Dermis microvascular lymphatic vessel endothelial cell (primary cell): ENCODE measurements at places on chromosomes 2 and 18. TPM values are rescaled to one million over a fixed set of nuclear protein-coding genes. Genes with fewer than 3 reads are reported as not detected.

Gene ADAM23
- total RNA-seq: 0.77 and 1.0 TPM in 2 replicates

DNA sequence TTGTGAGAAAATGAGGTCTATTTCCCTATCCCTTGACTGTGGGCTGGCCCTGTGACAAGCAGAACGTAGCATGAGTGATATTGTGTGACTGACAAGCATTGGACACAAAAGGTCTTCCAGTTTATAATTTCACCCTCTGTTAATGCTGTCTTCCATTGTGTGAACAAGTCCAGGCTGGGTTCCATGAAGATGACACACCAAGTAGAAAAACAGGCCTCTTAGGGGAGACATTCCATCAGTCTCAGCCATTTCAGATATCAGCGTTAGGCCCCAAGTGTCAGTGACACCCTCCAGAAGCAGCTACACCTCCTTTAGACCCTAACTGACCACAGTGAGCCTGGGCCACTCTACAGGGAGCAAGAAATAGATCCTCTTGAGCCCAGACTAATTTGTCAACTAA, 511.3 kb downstream of the FBXO15 start:
- DNase-seq: no peak

Gene HOXD8
- total RNA-seq: 17.2 and 20.9 TPM in 2 replicates

Gene STON1
- total RNA-seq: 1.8 and 2.1 TPM in 2 replicates

GRCh38 chr2:206784559-206785353, 19.4 kb downstream of the FASTKD2 start:
- no peak for DNase-seq

- no peak for DNase-seq
Measured at GRCh38 chr2:66771359-66771976, 336.5 kb downstream of the MEIS1 start.

DNA sequence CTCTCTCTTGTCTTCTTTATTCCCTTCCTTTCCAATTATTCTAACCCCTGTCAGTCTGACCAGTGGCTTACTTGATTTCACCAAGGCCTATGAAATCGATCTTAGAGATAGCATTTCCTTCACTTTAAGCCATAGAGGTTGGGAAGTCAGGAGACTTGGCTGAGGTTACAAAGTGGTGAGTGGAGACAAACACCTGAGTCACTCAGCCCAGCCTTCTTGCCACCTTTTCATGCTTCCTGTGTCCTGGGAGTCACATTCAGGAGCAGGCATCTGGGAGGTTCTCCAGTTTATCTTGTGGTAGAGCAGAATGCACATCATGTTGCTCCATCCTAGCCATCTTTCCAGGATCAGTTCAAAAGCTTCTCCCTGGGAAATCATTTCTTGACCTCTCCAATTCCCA, 59.1 kb downstream of the VSNL1 start:
- no peak for DNase-seq

Gene C2orf78
- total RNA-seq: not detected in 2 replicates

Gene FBXO11
- total RNA-seq: 69.2 and 94.4 TPM in 2 replicates

Gene GPATCH11
- total RNA-seq: 4.9 TPM in 2 replicates

DNA sequence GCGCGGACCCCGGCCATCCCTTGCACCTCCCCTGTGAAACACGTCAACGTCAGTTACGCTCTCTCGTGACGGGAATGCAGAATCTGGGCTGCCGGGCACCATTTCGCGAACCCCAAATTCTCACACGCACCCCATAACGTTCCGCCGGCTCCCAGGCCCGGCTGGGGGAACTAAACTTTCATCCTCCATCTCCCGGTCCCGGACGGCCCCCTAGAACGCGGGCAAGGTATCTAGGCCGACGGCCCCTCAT, 544 bp downstream of the DNAJC27 start:
- DNase-seq: peak; percentile 48

Gene WBP1
- total RNA-seq: 35.3 and 49.9 TPM in 2 replicates

Gene DES
- total RNA-seq: not detected in 2 replicates

Gene RAX
- not detected in 2 replicates for total RNA-seq

- peak; percentile 97 for DNase-seq
Measured at GRCh38 chr2:187302586-187302985, 145.5 kb downstream of the CALCRL start.

Gene FIGN
- total RNA-seq: under 0.01 TPM in 2 replicates

DNA sequence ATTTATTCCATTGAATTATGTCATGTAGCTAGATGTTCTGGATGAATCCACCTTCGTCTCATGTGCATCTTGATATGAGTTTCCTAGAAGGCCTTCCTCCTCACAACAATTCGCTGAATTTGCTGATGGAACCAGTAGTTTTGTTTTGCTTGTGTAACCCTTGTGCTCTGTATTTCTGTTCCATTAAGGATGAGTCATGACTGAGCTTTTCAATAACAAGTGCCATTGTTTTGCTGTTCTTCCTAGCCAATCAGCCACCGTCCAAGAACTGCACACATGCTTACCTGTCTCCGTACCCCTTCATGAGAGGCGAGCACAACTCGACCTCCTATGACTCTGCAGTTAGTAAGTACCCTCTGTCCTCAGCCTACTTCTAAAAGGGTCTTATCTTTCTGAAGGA, 2.3 kb downstream of the TMEM182 start:
- DNase-seq: peak; percentile 16

GRCh38 chr2:96111257-96111640, 5.1 kb downstream of the ADRA2B start:
- DNase-seq: no peak

DNA sequence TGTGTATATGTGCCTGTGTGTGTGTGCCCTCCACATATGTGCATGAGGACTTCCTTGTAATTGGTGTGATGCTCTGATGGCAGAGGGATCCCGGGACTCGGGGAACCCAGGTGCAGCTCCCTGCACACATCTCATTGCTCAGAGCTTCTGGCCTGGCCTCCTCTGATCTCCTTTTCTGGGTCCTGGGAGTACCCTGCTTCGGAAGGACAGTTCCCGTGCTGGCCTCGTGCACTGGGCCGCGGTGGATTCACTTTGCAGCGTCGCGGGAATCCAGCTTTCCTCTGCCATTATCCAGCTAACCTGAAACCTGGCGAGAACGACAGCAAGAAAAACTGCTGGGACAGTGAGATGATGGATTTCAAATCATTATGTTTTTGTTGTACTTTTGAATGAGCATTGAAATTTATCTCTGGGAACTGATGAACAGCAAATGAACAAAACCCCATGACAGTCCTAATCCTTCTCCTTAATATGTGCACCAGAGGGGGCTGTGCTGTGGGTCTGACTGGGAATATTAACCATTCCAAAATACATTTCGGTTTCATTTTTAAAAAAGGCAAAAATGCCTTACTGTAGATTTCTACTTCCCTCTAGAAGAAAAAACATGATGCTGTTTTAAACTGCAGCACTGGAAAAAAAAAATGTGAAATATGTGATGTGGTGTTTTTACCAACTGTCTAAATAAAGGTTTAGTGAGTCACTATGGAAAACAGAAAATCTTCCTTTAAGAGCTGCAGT, 78.2 kb downstream of the PTGR3 start:
- no peak for DNase-seq

GRCh38 chr18:11736656-11737055, 47.6 kb downstream of the GNAL start:
- DNase-seq: no peak

- no peak for DNase-seq
Measured at GRCh38 chr18:48645427-48646002, 106.7 kb downstream of the CTIF start.

DNA sequence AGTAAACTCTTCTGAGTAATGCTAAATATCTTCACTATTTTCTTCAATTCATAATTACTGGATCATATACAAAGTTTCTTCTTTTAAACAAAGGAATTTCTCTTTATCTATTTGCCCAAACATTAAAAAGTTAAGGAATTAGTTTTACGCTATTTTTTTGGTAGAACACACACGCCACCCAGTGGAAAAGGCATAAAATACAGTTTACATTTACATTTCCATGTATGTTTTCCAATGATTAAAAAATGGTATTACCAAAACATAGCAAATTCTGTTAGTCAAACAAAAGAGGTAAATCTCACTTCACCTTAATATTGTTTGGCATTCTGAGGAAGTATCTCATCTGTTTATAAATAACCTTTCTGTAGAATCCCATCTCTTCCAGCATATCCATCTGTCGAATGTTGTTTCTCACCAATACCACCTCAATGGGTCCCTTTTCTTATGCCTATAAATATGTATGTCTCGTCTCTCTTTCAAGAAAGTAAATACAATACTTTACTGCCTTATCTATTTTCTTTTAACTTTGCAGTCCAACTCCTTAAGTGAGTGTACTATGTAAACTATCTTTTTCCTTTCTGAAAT, 7.2 kb downstream of the BOLL start:
- peak; percentile 47 for DNase-seq

Gene PUM2
- total RNA-seq: 33.6 and 58.5 TPM in 2 replicates

GRCh38 chr2:178229927-178230326, 35.6 kb downstream of the OSBPL6 start:
- DNase-seq: no peak

Gene GALNT5
- not detected in 2 replicates for total RNA-seq

DNA sequence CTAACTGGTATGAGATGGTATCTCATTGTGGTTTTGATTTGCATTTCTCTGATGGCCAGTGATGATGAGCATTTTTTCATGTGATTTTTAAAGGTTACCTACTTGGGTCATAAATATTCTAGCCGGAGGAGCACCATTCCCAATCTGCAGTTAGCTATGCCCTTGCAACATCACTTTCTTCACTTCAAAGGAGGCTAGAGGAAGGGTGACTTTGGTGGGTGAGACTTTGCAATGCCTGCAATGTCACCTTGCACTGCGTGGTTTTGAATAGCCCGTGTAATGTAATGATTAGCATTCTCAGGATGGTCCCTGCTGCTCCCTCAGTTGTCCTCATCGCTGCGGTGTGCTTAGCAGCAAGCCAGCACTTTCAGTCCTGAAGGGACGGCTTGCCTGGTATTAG, 56.1 kb upstream of the CHRNA1 start:
- no peak for DNase-seq

GRCh38 chr18:47901624-47902362, 28.7 kb downstream of the SMAD2 start:
- no peak for DNase-seq

DNA sequence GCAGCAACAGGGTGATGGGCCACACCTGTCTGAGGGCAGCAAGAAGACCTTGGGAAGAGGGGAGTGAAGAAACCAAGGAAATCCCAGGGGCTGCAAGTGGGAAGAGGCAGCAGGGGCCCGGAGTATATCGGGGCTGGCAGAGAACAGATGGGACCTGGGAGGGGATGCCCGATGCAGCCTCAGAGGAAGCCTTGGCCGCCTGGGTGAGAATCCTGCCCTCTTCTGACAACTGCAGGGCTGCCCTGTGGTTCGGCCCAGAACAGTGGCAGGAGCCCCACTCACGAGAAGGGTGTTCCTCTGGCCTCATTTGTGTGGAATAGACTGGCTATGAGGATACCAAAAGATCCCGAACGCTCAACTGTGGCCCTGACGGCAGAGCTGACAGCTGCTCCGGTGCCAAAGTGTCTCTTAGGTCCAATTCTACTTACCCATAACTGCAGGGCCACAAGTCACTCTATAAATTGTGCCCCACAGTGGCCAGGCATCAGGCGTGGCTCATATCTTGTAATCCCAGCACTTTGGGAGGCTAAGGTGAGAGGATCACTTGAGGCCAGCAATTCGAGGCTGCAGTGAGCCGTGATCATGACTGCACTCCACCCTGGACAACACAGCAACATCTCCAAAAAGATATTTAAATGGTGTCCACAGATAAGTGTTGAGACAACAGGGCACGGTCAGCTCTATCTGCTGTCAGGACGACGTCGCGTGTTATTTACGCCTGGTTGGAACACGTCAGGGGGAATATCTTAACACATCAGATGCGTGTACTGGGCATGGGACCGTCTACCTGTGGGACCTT, 23.6 kb upstream of the ID2 start:
- DNase-seq: no peak

DNA sequence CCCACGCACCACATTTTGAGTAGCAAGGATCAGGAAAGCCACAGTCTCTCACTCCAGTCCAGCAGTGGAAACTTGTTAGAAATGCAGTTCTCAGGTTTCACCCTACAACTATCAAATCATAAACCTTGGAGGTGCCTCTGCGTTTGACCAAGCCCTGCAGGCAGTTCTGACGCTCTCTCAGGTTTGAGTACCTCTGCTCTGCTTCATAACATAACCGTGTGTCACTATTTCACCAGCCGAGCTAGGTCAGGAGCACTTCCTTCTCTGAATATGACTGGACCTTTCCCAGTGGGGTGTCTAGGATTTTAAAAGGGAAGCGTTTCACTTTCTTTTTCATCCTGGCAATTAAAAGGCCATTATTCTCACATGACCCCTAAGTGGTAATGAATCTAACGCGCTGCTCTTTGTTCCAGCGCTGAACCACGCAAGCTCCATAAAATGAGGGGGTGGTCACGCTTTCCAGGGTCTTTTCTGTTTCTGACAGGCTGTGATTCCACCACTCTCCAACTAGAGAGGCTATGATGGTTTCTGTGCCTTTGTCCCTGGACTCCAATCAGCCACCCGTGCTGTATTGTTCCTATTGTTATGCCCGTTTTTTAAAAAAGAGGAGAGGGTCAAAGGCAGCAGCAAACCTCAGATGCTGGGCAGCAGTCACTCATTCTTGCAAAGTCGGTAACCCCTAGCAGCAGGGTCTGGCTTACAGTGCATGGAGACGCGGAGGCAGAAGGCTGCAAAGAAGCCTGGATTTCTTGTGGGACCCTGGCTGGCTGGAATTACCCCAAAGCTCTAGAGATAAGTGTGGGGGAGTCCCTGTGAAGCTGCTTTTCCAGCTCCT, 75.2 kb upstream of the CTNNA2 start:
- no peak for DNase-seq

- no peak for DNase-seq
Measured at GRCh38 chr2:148207111-148207510, 186.2 kb downstream of the MBD5 start.

DNA sequence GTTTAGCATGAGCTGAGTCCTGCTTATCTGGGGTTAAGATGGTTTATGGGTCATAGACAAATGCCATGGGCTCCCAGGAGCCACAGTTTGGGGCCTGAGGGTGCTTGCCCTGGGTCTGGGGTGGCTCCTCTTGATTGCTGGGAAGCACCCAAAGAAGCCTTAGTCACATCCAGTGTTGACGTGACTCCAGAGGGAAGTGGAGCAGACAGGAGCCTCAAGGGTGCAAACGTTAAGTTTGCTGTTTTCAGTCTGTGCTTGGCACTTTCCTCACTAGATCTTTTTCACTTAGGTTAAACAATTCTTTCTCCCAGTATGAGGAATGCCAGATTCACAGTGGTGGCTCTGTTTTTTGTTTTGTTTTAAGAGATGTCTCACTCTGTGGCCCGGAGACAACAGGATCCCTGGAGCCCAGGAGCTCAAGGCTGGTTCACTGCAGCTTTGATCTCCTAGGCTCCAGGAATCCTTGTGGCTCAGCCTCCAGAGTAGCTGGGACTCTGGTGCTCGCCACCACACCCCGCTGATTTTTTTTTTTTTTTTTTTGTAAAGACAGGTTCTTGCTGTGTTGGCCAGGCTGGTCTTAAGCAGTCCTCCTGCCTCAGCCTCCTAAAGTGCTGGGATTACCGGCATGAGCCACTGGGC, 251.3 kb downstream of the FAM210A start:
- DNase-seq: no peak

DNA sequence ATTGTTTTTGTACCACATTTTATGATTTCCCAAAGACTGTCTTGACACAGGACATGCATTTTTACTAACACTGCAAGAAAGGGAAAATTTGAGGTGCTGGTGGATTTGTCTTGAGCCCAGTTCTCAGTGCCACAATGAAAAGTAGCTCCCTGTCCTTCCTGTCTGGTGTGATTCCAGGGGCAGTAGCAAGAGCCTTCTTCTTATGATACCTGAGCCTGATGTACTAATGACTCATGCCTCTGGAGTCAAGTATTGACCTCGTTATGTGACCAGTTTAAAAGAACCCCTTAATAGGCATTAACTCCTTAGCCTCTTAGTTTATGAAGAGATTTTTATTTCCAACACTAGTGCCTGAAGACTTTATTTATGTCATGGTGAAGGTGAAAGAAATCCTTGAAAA, 728.6 kb downstream of the SLC4A3 start:
- DNase-seq: no peak

Gene SCN3A
- total RNA-seq: 1.2 and 11.5 TPM in 2 replicates

GRCh38 chr2:45256173-45256866, 247.1 kb upstream of the SIX2 start:
- DNase-seq: no peak
